Stimulated activated CD4-positive, alpha-beta T cell treated with anti-CD3 and anti-CD28 coated beads, Interleukin-1b, Interleukin-23, amount 100 ng/mL, for 1 hour (primary cell): ENCODE measurements at places on chromosomes 1 and 21.

DNA sequence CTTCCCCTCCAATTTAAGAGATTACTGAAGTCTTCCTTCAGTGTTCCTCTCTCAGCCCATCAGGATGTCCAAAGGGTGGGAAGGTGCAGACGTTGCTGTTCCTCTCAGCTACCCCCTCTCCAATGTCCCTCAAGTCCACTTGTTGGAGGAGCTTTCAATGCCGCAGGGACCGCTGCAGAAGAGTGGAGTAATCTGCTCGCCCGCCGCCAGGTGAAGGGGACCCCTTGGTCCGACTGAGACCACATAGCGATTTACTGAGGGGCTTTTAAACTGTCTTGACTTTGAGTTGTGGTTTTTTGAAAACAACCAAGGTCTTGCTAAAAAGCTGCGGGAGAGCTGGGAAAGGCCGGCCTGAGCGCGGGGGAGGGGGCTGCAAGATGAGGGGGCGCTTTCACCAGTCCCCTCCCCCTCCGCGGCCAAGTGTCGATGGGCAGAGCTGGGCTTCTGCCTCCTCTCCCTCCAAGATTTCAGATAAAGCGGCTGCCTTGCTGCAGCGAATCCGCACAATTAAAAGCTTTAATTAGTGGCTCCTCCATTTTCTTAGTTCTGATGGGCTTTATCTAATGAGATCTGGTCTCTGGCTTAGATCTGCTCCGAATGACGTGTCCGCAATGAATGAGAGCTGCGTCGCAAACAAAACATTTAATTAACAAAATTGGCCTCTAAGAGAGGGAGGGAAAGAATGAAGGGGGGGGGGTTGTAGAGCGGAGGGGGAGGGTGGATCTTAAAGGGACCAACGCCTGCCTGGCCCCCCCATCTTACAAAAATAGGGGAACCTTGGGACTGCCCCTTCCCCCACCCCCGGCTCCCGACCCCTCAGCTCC is 5.9 kb downstream of the LMO4 start:
- DNase-seq = no peak

DNA sequence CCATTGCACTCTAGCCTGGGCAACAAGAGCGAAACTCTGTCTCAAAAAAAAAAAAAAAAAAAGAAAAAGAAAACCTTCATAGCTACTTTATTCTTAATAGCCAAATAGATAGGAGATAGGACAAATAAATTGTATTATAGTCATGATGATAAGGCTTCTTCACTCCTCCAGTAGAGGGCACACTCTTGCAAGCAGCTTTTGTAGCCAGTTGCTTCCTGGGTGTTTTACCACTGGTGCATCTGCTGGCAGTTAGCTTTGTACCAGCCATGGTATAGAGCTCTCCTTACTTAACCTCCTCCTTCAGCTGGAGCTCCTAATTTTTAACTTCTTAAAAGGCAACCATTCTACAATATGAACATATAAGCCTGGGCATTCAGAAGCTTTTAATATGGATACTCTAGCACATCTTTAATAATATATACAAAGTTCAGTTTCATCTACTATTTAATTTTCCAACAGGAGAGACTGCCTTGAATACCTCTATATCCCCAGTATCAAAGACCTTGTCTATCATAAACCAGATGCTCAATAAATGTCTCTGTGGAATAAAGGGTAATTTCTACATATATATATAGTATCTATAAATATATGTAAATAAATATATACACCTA is 35.8 kb downstream of the EVI5 start:
- DNase-seq = no peak

DNA sequence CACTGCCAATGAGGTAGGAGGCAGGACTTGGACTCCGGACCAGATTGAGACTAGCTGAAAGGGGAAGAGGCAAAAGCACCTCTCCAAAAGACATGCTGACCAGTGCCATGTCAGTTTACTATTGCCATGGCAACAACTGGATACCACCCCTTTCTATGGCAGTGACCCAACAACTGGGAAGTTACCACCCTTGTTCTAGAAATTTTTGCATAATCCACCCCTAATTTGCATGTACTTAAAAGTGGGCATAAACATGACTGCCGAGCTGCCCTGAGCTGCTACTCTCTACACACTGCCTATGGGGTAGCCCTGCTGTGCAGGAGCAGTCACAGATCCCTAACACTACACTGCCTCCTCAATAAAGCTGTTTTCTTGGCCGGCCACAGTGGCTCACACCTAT is 19.0 kb upstream of the SLC6A9 start:
- no peak for DNase-seq

- no peak for DNase-seq
Measured at GRCh38 chr1:227786673-227787512, 28.6 kb upstream of the PRSS38 start.

GRCh38 chr1:155962599-155963211 is 15.6 kb downstream of the ARHGEF2 start:
- DNase-seq = no peak

- no peak for DNase-seq
Measured at GRCh38 chr1:242178924-242179708, 180.2 kb upstream of the MAP1LC3C start.

GRCh38 chr1:243510928-243511327 is 255.1 kb downstream of the SDCCAG8 start:
- no peak for DNase-seq

- DNase-seq = no peak
Measured at GRCh38 chr1:8089535-8090228, 63.6 kb upstream of the ERRFI1 start.

DNA sequence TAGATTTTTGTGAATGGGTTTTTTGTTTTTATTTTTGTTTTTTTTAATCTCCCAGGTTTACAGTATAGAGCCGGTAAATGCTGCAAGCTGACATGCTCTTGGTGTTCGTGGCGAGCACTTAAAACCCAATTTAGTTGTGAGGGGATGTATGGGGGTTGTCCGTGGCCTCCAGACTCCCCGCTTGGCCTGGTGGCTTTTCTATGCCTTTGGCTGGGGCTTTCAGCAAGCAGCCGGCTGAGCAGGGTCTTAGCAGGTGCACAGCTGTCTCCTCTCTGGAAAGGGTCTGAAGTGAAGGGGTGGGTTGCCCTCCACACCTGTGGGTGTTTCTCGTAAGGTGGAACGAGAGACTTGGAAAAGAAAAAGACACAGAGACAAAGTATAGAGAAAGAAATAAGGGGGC is 31.0 kb upstream of the EFHD2 start:
- no peak for DNase-seq

DNA sequence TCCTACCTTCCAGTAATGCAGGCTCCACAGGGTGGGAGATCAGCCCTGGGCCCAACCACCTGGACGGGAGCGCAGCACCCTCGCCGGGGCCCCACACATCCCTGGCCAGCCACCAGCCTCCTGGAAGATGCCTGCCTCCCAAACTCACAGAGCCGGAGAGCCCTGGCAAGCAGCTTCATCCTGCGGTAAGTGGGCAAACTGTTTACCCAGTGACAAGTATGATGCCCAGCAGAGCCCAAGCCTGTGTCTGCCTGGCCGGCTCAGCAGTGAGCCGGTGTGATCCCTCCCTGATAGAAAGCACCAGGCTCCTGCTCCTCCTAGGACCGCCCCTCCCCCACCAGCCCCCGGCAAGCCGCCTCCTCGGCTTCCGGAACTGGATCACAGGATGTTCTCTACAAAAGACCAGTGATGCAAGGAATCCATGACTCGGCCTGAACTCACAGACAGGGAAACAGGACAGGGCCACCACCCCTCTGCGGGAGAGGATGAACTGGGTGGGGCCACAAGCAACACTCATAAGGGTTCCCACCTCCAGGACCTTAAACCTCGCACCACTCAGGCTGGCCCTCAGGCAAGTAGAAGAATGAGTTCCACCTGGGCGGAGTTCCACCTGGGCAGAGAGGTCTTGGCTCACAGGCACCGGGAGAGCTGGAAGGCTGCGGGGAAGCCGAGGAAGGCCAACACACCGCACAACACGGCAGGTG is 7.9 kb downstream of the ACOT7 start:
- DNase-seq = no peak

DNA sequence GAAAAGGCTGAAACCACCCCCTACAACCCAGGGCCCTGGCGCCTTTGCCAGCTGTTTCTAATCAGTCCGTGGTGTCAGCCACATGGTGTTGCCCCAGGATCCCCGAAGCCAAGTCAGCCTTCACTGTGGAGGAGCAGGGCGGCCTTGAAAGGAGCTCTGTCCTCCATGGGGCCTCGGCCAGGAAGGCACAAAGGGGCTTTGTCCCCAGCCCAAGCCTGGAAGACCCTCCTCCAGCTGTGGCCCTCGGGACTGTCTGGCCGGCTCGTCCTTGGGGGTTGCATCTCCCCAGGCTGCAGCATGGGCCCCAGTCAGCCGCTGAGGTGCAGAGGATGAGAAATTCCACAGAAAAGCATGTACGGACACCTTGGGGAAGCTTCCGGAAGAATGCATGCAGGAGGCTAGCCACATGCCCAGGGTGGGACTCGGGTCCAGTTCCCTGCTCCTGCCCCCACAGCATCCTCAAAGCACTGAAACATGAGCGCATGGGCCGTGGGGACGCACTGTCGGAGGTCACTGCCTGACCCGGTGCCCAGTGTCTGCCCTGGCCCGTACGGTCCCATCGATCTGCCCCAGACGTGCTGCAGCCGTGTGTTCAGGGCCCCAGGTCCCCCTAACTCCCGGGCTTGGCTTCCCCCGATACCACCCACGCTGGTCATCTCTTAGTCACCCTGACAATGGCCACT is 38.6 kb upstream of the POFUT2 start:
- DNase-seq = no peak

DNA sequence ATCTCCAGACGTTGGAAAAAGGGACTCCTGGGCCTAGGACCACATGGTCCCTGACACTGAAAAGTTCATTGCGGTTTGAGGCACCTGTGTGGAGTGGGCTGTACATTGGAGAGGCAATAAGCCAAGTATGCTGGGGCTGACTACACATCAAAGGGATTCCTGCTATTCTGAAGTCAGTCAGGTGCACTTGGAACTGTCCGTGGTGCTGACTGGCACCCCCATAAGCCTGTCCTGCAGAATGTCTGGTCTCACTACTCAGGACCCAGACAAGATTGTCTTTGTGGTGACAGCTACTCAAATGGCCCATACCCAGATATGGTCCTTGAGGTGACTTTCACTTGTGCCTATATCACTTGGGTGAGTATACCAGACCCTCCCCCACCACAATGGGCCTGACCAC is 150.6 kb downstream of the RWDD3 start:
- no peak for DNase-seq

GRCh38 chr1:209431402-209431801 is 152.1 kb upstream of the CAMK1G start:
- no peak for DNase-seq

GRCh38 chr1:52368383-52369172 is 2.6 kb upstream of the CC2D1B start:
- DNase-seq = peak; percentile 17

- no peak for DNase-seq
Measured at GRCh38 chr1:228811712-228812305, 76.5 kb downstream of the RHOU start.

- no peak for DNase-seq
Measured at GRCh38 chr1:212396638-212397037, 18.0 kb downstream of the PACC1 start.

DNA sequence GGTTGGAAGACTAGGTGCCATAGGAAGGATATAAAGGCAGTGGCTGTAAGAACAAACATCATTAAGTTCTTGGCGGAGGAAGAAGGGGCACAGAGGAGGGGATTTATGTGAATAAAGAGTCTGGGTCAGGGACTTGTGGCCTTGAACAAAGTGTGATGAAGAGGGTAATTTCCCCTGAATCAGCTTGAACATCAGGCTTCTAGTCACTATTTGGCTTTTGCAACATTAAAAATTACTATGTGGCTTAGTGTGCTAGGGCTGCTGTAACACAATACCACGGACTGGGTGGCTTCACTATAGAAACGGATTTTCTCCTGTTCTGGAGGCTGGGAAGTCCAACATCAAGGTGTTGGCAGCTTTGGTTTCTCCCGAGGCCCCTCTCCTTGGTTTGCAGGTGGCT is 70.5 kb upstream of the CNIH3 start:
- no peak for DNase-seq

- DNase-seq = no peak
Measured at GRCh38 chr1:34361781-34362357, 185.2 kb downstream of the C1orf94 start.

GRCh38 chr1:205499789-205500188 is 4.7 kb upstream of the CDK18 start:
- DNase-seq = no peak

GRCh38 chr21:15872236-15872635 is 142.5 kb downstream of the USP25 start:
- no peak for DNase-seq

DNA sequence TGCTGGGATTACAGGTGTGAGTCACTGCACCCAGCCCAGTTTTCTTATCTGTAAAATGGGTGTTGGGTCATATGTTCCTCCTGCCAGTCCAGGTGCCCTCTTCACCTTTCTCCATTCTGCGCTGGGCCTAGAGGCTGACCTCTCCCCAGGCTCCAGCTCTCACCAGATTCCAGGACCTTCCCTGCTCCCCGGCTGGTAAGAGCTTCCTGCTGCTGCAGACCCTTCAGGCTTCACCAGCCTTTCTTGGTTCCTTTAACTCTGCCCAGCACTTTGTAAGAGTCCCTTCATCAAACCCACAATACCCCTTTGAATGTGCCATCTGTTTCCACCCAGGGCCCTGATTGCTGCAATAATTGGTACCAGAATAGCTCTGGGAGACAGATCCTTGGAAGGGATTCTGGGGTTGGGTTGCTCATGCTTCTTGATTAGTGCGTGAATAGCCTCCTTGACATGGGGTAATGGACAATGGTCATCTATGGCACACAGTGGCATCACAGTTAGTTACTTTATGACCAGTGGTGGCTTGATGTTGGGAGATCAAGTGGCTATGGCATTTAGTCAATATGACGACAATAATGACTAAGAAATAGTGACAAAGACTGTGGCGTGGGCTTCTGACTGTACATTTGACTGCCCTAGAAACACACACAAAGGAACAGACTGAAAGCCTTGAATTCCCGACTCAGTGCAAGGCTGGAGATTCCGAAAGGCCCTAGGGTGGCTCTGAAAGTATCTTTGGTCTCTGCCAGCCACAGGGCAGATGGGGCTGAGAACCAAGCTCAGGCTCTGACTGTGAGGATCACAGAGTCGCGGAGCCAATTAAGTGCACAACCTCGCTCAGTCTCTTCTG is 67.3 kb downstream of the SLC9A1 start:
- no peak for DNase-seq

GRCh38 chr1:88068407-88068960 is 615.6 kb upstream of the PKN2 start:
- DNase-seq = no peak

- DNase-seq = no peak
Measured at GRCh38 chr1:195604287-195604686, 1004.0 kb downstream of the KCNT2 start.

- DNase-seq = no peak
Measured at GRCh38 chr1:219791766-219792165, 136.6 kb downstream of the SLC30A10 start.

GRCh38 chr1:7960165-7960564 is 1.3 kb upstream of the PARK7 start:
- DNase-seq = no peak

GRCh38 chr1:30822006-30822405 is 64.4 kb upstream of the LAPTM5 start:
- no peak for DNase-seq

GRCh38 chr1:101312147-101312546 is 75.3 kb downstream of the S1PR1 start:
- no peak for DNase-seq

- no peak for DNase-seq
Measured at GRCh38 chr1:118923319-118923718, 64.8 kb downstream of the TBX15 start.

- no peak for DNase-seq
Measured at GRCh38 chr21:43361127-43361492, 65.8 kb downstream of the SIK1 start.
